Vagina (tissue), 2 donors: ENCODE measurements at places on chromosomes 2 and 18. TPM values are rescaled to one million over a fixed set of nuclear protein-coding genes. Genes with fewer than 3 reads are reported as not detected.

Gene FIGN
- 3.2 TPM for total RNA-seq

GRCh38 chr2:190791976-190792575, 88.5 kb upstream of the GLS start:
- no peak for DNase-seq

DNA sequence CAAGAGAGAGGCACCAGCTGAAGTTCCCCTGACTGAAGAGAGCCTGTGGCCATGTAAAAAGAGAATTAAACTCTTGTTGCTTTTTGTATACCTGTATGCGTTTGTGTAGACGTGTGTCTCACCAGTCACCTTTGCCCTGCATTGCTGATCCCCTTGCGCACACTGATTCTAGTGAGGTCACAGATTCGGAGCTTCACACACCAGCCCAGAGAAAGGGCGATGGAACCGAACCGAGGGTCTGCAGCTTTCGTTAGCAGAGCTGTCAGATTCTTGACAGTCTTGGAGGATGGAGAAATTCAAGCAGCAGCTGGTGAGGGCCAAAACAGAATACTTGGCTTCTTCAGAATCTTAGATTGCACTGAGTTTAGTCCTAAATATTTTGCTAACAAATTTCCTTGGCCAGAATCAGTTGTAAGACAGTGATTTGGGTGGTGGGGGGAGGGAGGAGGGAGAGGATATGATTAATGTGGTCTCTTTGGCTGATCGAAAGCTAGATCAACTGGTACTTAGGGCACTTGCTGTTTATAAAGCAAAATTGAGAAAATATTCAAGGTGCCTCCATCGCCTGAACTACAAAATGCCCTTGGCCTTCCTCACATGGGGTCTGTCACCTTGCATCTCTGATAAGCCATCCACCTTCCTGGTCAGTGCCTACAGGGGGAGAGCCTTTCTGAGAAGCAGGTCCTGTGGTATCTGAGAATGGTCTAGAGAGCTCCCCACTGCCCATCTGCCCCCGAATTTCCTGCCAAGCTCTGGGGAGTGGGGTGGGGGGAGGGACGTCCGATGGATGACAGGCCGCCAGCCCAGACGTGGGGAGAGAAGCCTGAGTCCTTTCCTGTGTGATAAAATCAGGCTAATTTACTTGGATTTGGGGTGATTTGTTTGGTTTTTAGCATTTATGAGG, 123.5 kb downstream of the CABLES1 start:
- DNase-seq = no peak

GRCh38 chr2:191946471-191947182, 99.7 kb upstream of the CAVIN2 start:
- DNase-seq = no peak

DNA sequence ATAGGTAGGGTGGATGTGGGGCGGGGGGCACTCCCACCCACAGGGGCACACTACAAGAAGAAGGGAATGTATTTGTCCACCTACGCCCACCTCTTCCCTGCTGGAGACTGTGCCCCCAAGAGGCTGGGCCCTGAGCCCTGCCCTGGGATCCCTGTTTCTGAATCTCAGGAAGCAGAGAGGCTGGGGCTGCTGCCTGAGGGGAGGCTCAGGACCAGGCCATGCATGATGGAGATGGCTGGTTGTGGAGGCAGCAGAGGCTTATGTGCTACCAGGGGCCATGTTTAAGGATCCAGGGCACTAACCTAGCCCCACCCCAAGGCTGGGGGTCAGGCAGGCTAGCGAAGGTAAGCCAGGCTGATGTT, 81.1 kb upstream of the OTOF start:
- DNase-seq = no peak

Gene LRRTM4
- 0.98 TPM for total RNA-seq
